ENCODE measurements at places on chromosomes 12 and 14.
A peak's percentile ranks its signal among the peaks of the same experiment; 100 is the strongest.

DNA sequence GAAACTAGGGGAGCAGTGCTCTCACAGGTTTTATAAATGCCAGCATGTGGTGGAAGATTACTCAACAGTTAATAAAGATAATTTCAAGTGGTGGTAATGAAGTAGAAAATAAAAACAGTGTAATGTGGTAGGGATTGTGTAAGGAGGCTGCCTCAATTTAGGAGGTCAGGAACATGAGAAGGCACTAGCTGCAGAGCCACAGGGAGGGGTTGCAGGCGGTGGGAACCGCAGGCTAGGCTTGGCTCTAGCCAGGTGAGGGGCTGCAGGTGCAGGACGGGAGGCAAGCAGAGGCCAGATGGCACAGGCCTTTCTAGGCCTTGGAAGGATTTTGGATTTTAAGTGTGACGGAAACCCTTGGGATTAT lies 768 bp downstream of the METTL25 start:
- no peak for DNase-seq

DNA sequence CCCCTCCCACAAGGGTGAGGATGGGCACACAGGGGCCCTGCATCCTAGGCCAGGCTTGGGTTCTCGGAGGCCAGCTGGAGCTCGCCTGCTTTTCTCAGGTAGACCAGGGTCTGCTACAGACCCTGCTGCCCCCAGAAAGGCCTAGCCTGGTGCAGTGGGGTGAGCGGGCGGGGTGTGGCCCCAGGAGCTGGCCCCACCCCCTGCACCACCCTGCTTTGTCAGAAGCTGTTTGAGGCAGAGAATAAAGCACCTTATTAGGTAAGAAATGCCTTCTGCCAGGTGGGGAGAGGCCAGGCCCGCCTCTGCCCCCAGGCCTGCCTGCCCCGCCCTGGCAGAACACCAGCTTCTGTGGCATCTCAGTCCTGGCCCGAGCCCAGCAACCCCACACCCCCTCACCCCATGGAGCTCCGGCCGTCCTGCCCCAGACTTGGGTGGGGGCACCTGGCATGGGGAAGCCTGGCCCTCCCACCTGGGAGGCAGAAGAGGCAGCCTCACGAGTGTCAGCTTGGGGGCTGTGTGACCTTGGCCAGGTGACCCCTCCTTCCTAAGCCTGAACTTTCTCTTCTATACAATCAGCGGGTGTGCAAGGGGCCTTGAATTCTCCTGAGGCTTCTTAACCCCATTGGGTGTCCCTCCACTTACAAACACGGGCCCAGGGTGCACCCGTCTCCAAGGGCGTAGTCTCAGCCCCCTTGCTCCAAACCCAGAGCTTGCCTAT lies 43.2 kb downstream of the KRT80 start:
- no peak for DNase-seq

- DNase-seq = no peak
These were observed 177.3 kb downstream of the MYRFL start for GRCh38 chr12:70002097-70002911.

DNA sequence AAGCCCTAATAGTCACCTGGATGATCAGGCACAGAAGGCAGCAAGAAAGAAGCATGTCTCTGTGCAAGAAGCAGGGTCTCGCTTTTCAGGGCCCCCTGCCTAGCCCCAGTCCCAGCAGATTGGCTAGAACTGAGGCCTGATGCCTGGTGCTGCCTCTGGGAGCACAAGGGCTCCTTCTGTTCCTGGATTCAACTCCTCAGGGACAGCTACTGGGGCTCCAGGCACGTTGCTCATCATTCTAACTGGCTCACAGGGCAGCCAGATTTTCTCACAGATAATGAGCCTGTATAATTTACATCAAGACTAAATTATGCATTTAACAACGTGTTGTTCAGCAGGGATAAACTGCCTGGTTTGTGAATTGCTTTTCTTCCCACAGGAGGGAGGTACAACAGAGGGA lies 106.5 kb upstream of the PLXNC1 start:
- DNase-seq = no peak

- no peak for DNase-seq
These were observed 16.1 kb downstream of the BCL11B start for GRCh38 chr14:99255621-99256482.

- no peak for DNase-seq
These were observed 24.6 kb upstream of the PPP1R12A start for GRCh38 chr12:79959484-79959883.

DNA sequence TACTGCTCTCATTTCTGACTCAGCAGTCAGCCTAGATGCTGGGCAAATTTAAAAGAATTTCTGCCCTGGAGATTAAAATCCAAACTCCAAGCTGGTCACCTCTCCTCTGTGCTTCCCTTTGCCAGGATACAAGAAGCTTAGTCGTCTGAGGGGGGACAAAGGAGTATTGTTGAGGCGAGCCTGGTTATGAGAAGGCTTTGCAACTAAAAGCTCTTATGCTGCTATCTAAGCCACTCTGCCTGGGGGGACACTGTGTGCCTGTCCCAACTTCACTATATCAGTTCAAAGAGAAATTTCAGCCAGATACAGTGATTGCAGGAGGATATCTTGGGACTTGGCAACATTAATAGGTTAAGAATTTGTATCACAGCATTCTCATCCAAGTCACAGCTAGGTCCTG lies 10.8 kb upstream of the PLEKHH1 start:
- no peak for DNase-seq

GRCh38 chr12:51662728-51663154 lies 71.7 kb downstream of the SCN8A start:
- no peak for DNase-seq

- no peak for DNase-seq
These were observed 7.1 kb downstream of the RACGAP1 start for GRCh38 chr12:50018154-50018553.

- peak; percentile 24 for DNase-seq
These were observed 8.5 kb upstream of the PRKAB1 start for GRCh38 chr12:119659289-119659897.

GRCh38 chr12:18683327-18684013 lies 54.3 kb downstream of the PLCZ1 start:
- DNase-seq = no peak

DNA sequence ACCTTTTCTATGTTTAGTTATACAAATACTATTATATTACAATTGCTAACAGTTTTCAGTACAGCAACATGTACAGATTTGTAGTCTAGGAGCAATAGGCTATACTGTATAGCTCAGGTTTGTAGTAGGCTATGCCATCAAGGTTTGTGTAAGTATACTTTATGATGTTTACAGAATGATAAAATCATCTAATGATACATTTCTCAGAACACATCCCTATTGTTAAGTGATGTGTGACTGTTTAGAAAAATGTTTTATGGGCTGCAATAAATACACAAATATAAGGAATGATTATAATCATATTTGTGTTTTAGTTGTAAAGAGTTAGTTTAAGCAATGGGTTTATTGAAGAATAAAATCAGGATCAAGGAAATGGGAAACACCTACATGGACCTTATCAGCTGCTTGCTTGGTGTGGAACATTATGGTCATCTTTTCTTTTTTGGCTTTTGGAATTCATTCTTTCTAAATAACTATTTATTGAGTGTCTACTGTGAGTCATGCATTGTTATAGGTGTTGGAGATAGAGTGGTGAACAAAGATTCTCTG lies 24.5 kb upstream of the FBXO33 start:
- no peak for DNase-seq

DNA sequence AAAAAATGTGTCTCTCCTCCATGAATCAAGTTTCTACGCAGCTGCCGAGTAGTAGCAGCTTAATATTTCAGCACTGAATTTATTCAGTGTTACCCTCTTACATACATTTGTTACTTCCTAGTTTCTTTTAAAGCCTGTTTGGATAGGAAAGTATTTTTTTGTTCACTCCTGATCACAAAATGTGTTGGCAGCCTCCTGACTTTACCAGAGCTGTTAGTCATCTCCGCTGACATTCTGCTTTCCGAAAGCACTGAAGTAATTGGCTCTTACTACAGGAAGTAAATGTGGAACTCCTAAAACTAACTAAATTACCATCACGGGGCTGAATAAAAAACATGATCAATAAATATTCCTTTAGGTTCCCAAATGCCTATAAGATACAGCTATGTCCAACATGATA lies 225.5 kb downstream of the EPS8 start:
- DNase-seq = no peak

GRCh38 chr12:116277467-116278278 lies at the start of gene MED13L:
Gene MED13L (minus strand): TSS chr12:116277693. CDS start chr12:116277131, 562 bp downstream.
- DNase-seq = peak; percentile 83

- no peak for DNase-seq
These were observed 68.9 kb downstream of the SLC6A15 start for GRCh38 chr12:84843593-84844144.

DNA sequence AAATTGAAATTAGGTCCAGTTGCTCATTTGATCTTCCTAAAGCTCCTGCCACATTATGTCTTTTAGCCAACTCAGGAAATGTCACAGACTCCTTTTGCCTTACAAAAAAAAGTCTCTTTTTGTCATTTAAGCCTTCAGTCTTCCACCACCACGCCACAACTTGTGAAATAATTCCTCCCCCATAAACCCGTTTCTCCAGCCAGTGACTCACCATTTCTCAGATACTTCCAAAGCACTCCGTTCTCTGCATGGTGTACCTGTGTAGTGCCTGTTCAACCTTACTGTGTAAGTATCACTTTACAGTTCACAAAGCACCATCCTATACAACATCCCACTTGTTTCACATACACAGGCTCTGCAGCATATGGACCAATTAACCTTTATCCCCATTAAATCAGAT lies 139.5 kb upstream of the AEBP2 start:
- no peak for DNase-seq

DNA sequence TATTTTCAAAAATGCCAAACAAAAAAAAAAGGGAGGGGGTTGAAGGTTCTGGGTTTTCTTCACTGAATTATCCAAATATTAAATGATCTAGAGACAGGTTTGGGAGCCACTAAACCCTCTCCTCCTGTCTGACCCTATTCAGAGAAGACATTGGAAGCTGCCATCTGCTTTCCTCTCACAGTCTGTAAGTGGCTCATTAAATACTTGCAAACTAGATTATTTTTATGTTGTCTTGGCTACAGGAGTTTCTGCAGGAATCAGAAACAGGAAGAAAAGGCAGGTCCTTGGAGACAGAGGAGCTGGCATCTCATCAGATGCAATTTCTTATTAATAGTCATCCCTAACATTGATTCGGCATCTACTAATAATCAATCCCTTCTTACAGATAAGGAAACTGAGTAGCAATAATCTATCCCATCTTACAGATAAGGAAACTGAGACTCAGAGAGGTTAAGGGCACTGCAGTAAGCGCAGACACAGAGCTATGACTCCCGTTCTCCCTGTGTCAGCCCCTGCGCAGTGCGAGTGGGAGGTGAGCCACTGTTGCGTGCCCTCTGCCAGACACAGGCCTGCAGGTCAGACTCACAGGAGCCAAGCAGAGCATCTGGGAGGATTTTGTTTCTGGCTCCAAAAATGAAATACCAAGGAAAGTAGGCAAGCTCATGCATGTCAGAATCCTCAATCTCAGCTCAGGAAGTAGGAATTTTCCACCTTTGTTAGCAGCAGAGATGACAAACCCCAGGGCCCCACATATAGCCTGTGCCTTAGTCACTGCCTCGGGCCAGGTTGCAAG lies 11.0 kb downstream of the BDKRB2 start:
- no peak for DNase-seq

DNA sequence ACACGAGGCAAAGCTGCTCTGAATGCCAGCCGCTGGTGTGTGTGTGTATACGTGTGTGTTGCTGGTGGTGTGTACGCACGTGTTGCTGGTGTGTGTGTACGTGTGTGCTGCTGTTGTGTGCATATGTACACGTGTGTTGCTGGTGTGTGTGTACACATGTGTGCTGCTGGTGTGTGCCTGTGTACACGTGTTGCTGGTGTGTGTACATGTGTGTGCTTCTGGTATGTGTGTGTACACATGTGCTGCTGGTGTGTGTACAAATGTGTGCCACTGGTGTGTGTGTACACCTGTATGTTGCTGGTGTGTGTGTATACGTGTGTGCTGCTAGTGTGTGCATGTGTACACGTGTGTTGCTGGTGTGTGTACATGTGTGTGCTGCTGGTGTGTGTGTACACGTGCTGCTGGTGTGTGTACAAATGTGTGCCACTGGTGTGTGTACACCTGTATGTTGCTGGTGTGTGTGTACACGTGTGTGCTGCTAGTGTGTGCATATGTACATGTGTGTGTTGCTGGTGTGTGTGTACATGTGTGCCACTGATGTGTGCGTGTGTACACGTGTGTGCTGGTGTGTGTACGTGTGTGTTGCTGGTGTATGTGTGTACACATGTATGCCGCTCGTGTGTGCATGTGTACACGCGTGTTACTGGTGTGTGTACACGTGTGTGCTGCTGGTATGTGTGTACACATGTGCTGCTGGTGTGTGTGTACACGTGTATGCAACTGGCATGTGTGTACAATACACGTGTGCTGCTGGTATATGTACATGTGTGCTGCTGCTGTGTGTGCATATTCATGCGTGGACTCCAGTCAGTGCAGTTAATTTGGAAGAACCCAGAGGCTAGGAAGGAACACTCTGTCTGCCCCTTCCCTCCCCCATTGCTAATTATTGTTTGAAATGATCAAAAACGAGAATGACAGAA lies 47.2 kb downstream of the CACNA2D4 start:
- DNase-seq = no peak

DNA sequence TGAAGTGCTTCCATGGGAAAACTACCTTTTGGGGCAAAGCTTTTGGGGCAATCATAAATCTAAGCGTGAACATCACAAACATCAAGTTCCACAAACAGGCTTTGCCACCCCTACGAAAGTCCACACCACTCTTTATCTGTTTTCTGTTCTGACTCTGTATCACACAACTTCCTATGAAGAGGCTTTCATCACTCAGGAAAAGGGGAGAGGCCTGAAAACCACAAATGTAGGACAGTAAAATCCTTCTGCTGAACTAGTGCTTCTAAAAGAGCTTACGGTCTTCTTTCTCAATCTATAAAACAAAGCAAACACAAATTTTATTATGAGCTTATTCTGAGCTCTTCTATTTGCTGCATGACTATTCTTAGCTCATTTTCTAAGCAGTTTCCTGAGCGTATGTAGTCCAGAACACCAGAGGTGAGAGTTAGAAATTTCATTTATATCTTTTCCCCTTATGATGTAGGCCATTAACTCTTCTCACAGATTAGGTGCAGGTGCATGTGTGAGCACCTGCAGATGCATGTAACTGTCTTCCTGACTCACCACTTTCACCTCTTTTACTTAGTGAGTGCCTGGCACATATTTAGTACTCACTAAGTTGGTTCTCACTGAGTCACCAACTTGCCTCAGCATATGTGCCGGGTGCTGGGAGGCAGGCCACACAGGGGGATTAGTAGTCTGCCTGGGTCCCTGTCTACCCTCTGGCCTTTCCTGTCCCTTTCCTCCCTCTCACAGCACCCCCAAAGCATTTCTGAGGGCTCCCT lies 32.9 kb upstream of the SYCP3 start:
- DNase-seq = no peak

DNA sequence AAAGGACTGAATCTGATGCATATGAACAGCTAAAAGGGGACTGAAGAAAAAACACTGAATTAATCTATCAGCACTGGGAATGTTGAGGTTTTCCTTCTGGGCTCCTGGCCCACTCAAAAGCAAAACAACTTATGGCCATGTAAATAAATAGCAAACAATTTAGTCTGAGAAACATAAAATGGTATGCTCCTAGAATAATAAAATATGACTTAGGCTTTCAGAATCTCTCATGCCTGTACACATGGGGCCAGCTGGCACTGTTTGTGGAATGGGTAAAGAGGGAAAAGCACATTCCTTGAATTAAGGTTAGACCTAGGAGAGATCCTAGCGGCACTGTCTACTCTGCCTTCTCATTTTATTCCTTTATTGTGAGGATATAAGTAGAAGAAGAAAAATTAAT lies 6.2 kb downstream of the KLHDC2 start:
- DNase-seq = no peak
